ENCODE measurements at places on chromosomes 1 and 21.

DNA sequence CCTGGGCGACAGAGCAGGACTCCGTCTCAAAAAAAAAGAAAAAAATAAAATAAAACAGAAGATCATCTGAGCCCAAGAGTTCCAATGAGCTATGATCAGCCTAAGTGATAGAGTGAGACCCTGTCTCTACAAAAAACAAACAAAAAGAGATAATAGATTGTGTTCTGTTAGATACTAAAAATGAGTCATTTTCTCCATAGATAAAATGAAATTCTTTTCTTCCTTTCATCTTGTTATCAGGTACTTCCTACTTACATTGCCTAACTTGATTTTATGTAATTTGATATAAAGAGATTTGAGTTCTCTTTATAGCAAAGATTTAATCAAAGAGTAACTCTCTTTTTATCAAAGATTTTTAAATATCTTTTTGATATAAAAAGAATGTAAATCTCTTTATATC lies 19.3 kb upstream of the PTGS2 start:
- no peak for DNase-seq

GRCh38 chr1:12338823-12339222 lies 109.0 kb downstream of the VPS13D start:
- DNase-seq = no peak

GRCh38 chr1:223212441-223212840 lies 69.4 kb upstream of the TLR5 start:
- DNase-seq = no peak

- no peak for DNase-seq
These were observed 127.3 kb downstream of the HHIPL2 start for GRCh38 chr1:222420633-222421032.

DNA sequence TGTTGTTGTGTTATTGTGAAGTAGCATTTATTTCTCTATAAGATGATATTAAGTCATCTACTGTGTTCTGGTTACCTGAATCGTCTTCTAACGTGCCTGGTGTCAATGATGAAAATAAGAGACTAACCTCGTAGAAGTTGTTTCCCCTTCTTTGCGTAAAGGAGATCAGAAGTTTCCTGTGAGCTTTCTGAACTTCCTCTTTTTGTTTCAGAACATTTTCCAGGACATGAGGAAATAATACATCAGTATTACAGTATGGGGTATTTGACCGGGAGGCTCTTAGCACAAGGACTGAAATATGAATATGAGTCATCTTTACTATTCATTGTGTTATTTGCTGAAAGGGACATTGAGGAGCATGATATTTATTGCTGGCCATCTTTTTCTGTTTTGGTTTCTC lies 1.3 kb downstream of the ST6GALNAC3 start:
- no peak for DNase-seq

DNA sequence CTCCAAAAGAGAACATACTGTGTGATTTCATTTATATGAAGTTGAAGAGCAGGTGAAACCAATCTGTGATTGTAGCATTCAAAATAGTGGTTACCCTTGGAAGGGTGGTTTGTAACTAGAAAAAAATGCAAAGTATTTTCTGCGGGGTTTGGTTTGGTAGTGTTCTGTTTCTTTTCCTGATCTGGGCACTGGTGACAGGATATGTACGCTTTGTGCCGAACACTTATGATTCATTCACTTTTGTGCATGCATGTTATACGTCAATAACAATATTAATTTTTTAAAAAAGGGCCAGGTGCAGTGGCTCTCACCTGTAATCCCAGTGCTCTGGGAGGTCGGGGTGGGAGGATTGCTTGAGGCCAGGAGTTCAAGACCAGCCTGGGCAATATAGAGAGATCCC lies 63.8 kb downstream of the CD34 start:
- no peak for DNase-seq

- DNase-seq = peak; percentile 39
These were observed 46.5 kb downstream of the ETS2 start for GRCh38 chr21:38852278-38852677.

GRCh38 chr1:151346082-151346768 lies 827 bp downstream of the RFX5 start:
- DNase-seq = no peak

GRCh38 chr1:231218078-231218477 lies 22.9 kb upstream of the GNPAT start:
- no peak for DNase-seq

GRCh38 chr1:186375929-186376319 lies 286 bp downstream of the ODR4 start:
- DNase-seq = no peak

DNA sequence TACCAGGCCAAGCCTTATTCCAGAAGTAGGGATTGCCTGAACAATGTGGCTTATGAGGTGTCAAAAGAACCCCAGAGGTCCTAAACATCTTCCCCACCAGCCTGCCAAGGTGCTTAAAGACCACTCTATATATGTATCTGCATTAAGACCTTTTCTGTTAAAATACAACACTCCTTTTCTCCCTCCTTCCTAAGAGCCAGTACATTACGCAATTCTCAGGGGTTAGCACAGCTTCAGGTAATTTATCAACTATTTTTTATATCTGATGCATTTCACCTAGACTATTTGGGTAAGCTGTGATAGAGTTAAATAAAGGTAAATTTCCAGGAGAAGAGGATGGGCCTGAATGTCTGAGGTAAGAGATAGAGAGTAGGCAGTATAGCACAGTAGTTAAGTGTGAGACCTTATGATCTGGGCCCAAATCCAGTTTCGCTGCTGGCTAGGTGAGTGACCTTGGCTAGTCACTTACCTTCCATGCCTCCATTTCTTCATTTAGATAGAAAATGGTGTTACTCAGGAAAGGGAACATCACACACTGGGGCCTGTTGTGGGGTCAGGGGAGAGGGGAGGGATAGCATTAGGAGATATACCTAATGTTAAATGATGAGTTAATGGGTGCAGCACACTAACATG lies 5.1 kb upstream of the CCN1 start:
- no peak for DNase-seq

DNA sequence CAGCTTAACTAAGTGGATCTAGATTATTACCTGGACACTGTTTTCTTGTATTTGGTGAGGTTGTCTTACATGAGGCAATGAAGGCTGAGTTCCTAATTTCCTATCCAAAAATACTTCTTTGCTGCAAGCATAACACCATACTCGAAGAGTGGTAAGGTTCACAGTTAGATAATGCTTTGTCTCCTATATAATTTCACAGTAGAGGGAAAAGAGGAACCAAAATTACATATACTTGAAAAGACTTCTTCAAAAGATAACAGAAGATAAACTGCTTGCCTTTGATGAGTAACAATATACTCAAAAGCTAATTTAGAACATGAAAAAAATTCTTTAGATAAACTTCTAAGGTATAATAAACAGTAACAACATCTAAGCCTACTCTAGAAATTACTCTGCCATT lies 20.4 kb downstream of the USP33 start:
- no peak for DNase-seq

DNA sequence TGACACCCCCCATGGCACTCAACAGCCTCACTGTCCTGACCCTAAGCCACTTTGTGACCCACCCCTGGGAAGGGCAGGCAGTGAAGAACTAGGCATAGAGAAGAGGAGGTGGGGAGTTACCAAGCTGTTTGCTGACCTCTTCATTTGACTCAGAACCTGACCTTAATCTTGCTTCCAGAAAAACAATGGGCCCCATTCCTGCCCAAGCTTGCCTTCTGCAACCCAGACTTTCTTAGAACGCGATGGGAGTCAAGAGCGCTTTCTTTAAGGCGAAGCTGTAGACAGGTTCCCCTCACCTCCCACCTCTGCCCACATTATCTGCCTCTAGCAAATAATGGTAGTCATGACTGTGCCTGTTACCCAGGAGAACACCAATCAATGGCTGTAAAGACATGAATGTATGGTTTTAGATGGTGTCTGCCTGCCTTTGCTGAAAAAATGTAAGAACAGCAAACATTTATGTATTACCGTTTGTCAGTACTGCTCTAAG lies 8.2 kb upstream of the CBR3 start:
- no peak for DNase-seq

DNA sequence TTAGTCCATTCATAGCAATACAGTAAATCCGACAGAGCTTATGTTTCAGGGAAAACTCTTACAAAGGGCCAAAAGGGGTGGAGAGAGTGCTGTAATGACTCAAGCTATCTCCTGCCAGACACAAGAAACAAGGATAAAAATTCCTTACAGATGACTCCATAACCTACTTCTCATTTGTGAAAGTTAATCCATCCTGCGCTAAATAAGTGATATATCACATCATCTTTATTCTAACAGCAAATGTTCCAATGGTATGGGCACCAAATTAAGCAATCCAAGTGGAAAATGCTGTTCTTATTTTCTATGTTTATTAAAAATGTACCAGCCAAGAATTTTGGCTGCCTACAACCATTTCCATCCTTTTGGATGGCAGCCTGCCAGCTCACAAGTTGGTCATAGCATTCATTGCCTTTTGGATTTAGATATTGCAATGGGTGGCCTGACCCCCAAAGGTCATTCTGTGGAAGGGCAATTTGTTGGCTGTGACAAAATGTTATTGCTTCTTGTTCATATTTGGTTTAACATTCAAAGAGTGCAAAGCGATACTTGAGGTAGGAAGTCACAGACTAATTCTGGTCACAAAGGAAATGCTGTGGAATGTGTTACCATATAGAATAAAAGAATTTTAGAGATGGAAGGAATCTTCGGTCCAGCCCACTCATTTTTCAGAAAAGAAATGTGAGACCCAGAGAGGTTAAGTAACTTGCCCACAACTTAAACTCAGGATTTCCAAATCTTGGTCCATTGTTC lies 2.8 kb upstream of the ENAH start:
- DNase-seq = peak; percentile 90

DNA sequence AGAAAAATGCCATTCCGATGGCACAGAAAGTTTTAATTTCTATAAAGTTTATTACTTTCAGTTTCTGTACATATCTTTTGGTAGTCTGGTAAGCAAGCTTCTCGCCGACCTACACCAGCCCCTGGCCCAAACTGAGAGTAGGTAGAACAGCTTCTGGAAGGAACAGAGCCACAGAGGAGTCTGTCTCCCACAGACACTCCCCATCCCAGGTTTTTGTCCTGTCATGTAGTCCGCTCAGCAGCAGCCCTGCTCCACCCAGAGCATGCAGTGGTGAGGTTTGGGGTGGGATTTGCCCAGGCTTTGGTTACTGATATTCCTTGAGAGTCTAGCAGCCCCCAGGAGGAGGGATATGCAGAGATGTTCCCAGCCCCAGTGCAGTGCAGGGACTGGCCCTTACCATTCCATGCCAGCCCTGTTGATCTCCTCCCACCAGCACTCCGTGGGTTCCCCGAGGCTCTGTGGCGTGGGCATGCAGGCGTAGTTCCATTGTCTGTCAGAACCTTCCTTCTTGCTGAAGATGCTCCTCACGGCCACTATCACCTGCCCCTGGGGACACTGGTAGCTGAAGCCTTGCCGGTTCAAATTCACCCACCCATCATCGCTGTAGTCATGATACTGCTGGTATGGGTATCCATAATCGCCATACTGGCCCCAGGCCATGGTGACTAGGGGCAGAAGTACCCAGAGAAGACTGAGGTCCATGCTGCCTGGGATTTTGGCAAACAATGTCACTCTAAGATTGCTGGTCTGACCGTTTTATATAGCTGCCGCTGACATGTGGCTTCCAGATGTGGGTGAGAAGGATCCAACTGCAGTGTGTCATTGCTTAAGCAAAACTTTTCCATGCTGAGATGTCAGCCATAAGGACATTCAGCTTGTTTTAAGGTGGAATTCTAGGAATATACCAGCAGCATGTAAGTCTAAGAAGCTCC lies at the start of gene DPT:
DPT (minus strand) TSS at position 734 of the 932 bp plus-strand sequence; CDS start at position 702, 32 bp downstream.
- DNase-seq = peak; percentile 58

DNA sequence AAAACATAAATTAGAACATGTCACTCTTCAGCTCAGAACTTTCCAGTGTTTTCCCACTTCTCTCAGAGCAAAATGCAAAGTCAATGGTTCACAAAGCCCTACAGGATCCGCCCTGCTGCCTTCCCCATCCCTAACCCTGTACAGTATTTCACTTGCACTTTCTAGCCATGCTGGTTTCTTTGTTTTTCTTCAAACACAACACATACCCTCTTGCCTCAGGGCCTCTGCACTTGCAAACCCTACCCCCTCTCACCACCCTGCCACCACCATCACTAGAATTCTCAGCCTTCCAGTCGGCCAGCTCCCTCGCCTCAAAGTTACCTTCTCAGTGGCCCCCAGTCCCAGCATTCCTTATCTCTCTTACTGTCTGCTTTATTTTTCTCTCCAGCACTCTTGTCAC lies 17.6 kb downstream of the TEX35 start:
- DNase-seq = no peak

DNA sequence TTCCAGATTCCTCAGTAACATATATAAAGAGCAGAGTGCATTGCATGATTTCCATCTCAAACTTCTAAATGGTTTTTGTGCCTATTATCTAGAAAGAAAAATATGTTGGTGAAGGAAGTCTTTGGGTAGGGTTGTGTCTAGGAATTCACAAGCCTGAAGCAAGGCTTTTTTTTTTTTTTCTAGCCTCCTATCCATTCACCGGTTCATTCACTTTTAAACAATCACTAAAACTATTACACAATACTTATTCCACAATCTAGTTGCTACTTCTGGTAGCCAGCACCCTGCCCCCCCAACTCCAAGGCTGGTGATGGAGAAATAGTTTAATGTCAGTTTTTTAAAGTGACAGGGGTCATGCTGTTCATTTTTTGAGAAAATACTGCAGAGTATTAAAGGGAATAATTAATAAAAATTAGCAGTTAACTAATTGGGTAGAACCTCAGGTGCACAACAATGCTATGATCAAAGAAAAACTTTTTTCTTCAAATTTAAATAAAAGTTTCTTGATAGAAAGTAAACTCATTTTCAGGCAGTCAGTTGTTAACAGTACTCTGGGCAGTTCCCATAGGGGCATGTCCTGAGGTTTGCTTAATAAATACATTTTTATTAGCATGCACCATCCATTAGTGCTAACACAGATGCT lies 10.9 kb downstream of the IRF2BP2 start:
- no peak for DNase-seq

- peak; percentile 67 for DNase-seq
These were observed 8.3 kb upstream of the COL16A1 start for GRCh38 chr1:31712068-31712467.

DNA sequence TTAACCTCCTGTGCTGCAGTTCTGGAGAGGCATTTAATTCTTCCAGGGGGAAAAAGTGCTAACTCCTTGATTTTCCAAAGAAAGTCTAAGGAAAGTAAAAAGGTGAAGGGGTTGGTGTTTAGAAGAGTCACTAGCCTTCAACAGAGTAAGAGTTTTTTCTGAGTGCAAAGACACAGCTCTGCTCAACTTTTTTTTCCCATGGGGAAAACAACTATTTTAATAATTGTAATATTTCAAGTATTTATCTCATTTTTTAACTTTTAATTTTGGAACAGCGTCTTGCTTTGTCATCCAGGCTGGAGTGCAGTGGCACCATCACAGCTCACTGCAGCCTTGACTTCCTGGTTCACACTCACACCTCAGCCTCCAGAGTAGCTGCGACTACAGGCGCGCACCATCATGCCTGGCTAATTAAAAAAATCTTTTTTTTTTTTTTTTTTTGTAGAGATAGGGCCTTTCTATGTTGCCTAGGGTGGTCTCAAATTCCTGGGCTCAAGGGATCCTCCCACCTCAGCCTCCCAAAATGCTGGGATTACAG lies 202.6 kb downstream of the APP start:
- DNase-seq = no peak
